ENCODE measurements at places on chromosomes 4 and X.

GRCh38 chr4:31803526-31804195 lies 1083.5 kb downstream of the PCDH7 start:
- DNase-seq: no peak

DNA sequence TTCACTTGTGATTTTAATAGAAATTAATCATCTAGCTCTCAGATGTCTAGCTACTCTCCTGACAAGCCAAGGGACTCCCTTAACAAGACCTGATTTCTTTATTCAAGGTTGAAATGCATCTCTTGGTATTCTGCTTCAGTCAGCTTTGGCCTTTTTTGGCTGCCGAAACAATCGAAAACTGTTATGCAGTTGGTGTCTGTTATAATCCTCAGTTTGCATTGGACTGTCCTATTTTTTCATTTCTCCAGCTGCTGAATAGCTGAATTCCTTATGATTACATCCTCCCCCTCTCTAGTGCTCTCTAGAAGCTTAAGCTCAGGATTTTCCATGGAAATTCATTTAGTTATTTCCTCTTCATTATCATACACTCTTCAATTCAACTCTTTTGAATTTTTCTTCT lies 177.2 kb downstream of the TRIML1 start:
- DNase-seq: no peak

DNA sequence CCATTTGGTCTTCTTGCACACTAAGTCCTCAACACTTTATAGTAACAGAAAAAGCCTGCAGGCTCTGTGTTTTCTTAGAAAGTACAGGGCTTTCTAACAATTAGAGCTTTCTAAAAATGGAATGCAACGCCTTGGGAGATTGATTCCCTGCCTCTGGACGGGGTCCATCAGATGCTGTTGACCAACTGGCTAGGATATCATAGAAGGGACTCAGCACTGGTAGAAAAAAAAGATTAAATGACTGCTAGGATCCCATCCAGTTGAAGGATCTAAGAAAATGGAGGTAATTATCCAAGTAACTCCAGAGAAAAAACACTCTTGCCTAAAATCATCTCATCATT lies 39.5 kb downstream of the USP46 start:
- DNase-seq: no peak

DNA sequence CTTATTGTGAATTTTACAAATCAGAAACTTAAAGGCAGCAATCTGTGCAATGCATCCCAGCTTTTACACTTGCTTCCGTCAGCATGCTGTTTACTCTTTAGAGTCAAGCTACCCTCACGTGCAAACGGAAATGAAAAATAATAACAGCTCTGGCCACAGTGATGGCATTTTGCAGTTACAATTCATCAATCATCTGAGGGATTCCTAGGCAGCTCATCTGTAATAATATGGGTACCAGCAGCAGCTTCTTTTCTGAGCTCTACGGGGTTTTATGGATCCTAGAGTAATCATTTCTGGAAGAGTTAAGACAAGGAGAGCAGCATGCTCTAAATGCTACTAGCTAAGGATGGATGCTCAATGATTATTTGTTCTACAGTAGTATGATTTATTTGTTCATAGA lies 313.6 kb downstream of the AFF2 start:
- no peak for DNase-seq

- no peak for DNase-seq
Observed at GRCh38 chr4:180557348-180557747, 1685.9 kb upstream of the TENM3 start.

DNA sequence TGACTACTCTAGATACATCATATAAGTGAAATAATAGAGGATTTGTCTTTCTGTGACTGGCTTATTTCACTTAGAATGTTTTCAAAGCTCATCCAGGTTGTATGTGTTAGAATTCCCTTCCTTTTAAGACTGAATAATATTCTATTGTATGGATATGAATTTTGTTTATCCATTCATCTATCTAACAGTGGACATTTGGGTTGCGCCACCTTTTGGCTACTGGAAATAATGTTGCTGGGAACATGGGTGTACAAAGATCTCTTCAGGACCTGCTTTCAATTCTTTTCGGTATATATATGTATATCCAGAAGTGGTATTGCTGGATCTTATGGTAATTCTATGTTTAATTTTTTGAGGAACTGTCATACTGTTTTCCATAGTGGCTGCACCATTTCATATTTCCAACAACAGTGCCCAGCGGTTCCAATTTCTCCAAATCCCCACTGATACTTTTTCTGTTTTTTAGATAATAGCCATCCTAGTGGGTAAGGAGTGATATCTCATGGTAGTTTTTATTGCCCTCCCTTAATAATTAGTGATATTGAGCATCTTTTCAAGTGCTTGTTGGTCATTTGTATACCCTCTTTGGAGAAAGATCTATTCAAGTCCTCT lies 3.4 kb upstream of the SCD5 start:
- DNase-seq: no peak

DNA sequence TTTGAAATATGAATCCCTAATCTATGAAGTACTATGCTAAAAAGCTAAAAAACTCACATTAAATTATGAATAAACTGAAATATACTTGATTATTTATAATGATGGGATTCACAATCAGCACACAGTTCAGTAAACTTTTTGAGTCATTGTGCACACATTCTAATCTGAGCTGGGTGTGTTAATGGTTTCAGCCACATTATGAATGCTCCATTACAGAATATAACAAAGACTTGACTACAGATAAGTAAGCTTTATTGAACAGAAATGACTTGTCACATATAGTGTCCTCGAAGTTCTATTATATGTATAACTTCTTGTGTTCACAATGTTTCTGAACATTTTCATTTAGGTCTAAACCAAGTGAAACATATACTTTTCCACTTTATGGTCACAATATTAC lies 1649.9 kb upstream of the IGFBP7 start:
- no peak for DNase-seq

DNA sequence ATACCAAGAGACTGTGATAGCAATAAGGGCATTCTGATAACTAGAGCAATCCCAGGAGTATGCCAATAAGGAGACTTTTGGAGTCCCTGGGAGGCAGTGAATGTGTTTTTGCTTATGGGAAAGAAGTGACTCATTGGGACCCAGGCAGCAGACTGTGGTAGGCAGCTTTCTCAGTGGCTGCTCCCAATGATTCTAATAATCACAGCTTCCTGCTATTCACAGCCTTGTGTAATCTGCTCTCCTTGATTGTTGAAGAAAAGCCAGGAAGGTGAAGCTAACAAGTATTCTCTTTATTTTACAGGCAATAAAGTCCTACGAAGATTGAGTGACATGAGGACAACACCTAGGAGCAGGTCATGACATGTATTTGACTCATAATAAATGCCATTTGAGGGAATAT lies 70.3 kb upstream of the DDX60 start:
- no peak for DNase-seq

DNA sequence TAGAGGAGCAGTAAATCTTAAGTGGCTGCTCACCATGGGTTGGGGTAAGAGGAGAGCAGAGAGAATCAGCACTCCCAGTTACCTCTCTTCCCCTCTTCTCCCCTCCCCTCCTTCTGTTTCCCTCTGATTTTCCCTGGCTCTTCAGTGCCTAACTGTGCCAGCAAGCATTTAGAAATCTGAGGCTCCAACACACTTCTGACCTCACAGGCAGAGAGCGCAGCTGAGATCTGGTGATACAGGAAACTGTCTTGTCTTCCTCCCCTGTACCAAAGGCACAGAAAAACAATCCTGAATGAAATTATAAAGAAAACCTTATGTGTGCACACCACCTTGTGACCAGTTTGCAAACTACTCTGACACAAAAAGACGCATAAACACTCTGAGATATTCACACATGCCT lies 82.4 kb upstream of the SMIM10 start:
- peak; percentile 70 for DNase-seq

DNA sequence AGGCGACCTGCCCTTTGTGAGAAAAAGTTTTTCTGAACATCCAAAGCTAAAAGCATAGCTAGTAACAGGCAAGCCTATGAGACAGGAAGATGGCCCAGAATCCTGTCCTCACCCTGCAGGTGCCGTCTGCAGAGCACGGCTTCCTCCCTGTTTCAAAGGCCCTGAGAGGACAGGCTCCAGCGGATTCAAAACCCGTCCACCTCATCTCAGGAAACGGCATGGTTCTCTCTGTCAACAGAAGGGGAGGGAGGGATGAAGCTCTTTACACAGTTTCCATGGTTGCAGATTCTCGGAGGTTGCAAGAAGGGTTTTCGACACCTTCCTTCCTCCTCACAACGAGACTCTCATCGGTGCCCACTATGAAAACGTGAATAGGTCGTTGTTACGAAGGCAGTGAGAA lies 8.3 kb downstream of the PPP2R3B start:
- DNase-seq: peak; percentile 76

DNA sequence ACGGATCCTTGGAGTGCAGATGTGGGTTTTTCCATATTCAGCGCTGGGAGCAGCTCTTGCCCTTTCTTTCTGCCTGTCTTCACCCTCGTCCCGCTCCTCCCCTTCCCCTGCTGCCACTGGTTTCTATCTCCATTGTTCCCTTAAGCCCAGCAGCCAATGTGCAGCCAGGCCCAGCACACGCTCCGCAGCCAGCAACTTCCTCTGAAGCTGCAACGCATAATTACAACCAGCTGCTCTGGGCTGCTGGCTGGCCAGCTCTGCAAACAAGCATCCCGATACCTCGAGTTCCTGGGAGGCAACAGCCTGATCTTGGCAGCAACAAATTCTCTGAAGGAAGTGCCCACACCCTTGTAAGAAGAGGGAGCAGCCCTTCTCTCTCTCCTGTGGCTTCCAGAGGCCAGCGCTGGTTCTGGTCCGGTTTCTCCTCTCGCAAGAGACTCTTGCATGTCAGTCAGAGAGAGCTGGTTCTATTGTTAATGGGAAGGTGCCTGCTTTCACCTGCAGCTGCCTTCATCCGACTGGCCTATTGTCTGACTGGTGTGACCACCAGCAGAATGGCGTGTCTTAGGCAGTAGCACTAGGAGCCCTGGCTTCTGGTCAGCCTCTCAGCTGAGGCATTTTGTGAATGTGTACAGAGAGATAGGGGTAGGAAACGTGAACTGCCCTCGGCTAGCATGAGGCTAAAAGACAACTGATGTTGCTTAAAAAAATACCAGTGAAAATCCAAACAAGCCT lies 83.8 kb upstream of the MAML3 start:
- no peak for DNase-seq

DNA sequence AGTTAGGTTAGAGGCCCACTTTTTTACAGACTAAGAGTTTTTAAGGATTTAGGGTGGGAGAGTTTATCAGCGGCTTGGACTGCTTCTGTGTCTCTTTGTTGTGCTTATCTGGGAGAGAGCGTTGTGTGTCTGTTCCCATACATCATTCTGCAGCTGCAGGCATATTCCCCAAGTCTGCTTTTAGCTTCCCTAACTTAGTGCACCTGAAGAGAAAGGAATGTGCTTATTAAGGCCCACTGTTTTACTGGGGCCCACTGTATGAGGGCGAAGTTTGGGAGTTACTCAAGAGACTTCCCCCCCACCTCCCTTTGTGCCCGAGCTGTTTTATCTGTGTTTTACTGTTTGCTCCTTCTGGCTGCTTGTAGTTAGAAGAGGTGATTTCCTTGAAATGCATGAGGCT lies 31.9 kb downstream of the ART3 start:
- no peak for DNase-seq

DNA sequence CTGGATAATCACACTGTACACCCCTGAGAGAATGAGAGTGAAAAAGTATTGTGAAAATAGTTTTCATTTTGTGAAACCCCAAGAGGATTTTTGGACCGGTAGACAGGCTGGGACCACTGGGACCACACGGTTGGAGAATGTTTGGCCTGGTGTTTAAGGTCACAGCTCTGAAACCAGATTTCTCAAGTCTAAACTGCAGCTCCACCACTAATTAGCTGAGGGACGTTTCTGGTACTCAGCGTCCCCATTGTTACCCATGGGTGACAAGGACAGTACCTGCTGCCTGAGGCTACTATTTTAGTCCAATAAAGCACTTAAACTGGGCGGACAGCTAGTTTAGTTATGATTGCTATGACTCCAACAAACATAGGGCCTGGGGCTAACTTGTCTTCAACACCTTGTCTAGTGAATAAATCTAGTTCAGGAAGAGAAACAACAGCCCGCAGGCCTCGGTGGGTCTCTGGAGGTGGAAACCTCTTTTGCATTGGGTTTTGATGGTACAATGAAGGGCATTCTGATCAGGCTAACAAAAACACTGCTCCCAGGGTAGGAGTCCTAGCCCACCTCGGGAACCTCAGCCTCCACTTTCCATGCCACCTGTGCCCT lies 509 bp upstream of the USP11 start:
- DNase-seq: peak; percentile 62

- no peak for DNase-seq
Observed at GRCh38 chr4:128285085-128285997, 2.3 kb downstream of the PGRMC2 start.

All from activated CD4-positive, alpha-beta T cell treated with anti-CD3 and anti-CD28 coated beads, Interleukin-2, amount 10 ng/mL, durations not matched to agents 24 days and 14 days (primary cell).